Naive thymus-derived CD4-positive, alpha-beta T cell (primary cell): ENCODE measurements at places on chromosomes 2 and 18. TPM values are rescaled to one million over a fixed set of nuclear protein-coding genes. Genes with fewer than 3 reads are reported as not detected.

GRCh38 chr18:32346671-32347070 lies 124.0 kb downstream of the GAREM1 start:
- no peaks in the 10 kb centered on the region for H3K4me1 ChIP-seq
- no peak overlapping the region for H3K27ac ChIP-seq
- no peak overlapping the region for H3K4me3 ChIP-seq
- H3K27me3 ChIP-seq = no peaks in the 10 kb centered on the region
- no peak for DNase-seq

- DNase-seq = no peak
- no peaks in the 10 kb centered on the region for H3K36me3 ChIP-seq
- H3K4me3 ChIP-seq = no peak overlapping the region
- no peaks in the 10 kb centered on the region for H3K4me1 ChIP-seq
These were observed 492 bp downstream of the CHRNA1 start for GRCh38 chr2:174763780-174764179.

DNA sequence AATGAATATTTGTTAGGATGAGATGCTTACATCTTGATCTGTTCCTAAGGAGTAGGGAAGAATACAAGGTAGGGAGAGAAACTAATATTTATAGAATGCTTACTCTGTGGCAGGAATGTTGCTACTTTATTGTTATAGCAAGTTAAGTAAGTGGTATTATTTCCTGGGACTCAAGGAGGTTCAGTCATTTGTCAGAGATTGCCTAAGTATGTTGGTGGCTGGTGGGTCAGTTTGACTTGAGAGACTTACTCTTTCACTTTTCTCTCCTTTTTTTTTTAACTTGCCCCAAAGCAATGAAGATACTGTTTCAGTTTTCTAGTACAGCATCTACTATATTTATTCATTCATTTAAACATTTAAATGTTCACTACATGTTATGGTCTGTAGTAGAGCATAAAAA lies 209.2 kb upstream of the STON1 start:
- H3K4me3 ChIP-seq = no peak overlapping the region
- no peak overlapping the region for H3K27ac ChIP-seq
- peaks cover 43% of the 10 kb centered on the region for H3K4me1 ChIP-seq
- no peak for DNase-seq

MROH2A gene
- polyA plus RNA-seq = not detected

CLASP1 gene
- polyA plus RNA-seq = 16.1 TPM

DNA sequence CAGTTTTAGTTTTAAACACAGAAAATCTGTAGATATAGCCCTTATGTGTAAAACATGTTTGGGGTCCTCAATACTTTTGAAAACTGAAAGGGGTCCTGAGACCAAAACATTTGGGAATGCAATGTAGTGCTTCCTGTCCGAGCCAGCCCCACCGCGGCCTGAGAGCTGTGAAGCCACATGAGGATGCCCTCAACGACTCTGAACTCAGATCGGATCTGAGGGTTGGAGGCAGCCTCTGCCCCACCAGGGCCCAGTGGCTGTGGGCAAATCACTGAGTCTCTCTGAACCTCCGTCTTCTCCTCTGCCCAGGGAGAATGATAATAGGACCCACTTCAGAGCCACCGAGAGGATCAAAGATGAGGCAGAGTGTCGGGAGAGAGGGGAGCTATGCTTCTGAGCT lies 33.4 kb upstream of the HPCAL1 start:
- no peaks in the 10 kb centered on the region for H3K36me3 ChIP-seq
- no peak overlapping the region for H3K4me3 ChIP-seq
- H3K4me1 ChIP-seq = no peaks in the 10 kb centered on the region
- no peak overlapping the region for H3K27ac ChIP-seq
- no peaks in the 10 kb centered on the region for H3K27me3 ChIP-seq
- DNase-seq = no peak

PREPL gene
- polyA plus RNA-seq = 23.8 TPM

- H3K36me3 ChIP-seq = no peaks in the 10 kb centered on the region
- DNase-seq = no peak
- no peak overlapping the region for H3K4me3 ChIP-seq
- no peak overlapping the region for H3K27ac ChIP-seq
- no peaks in the 10 kb centered on the region for H3K4me1 ChIP-seq
These were observed 57.4 kb downstream of the GATA6 start for GRCh38 chr18:22226801-22227200.

MREG gene
- polyA plus RNA-seq = 3.3 TPM

CTAGE1 gene
- polyA plus RNA-seq = not detected

DNA sequence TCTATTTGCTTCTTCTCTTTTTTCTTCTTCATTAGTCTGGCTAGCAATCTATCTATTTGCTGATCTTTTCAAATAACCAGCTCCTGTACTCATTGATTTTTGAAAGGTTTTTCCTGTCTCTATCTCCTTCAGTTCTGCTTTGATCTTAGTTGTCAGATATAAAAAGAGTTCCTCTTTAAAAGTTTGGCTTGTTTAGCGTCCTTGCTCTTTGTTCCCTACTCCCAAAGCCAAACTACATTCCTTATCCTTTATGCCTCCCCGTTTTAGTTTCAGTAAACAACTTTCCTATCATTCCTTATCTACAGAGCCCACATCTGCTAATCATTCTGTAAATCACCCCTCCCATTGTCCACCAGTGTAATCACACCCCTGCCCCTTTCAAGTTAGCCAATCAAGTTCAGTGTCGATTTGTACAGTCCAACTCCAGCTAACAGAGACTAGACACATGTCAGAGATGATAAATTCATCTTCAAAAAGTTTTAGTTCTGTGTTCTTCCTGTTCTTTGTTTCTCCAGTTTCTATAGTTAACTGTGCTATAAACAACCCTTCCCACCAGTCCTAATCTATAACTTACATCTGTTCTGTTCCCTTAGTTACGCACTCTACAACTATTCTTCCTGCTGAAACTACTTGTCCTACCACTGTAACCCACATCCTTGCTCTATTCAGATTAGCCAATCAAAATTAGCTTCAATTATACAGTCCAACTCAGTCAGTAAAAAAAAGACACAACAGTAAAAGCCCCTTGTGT lies 44.4 kb downstream of the TFPI start:
- DNase-seq = peak; percentile 8
- H3K36me3 ChIP-seq = no peaks in the 10 kb centered on the region
- no peak overlapping the region for H3K27ac ChIP-seq
- no peak overlapping the region for H3K4me3 ChIP-seq
- no peaks in the 10 kb centered on the region for H3K4me1 ChIP-seq

TRABD2A gene
- polyA plus RNA-seq = 119 TPM

- no peaks in the 10 kb centered on the region for H3K4me1 ChIP-seq
- no peak overlapping the region for H3K4me3 ChIP-seq
- H3K27ac ChIP-seq = no peak overlapping the region
- no peaks in the 10 kb centered on the region for H3K36me3 ChIP-seq
- peaks cover 9% of the 10 kb centered on the region for H3K27me3 ChIP-seq
These were observed 4.7 kb downstream of the NRP2 start for GRCh38 chr2:205686783-205687640.

GRCh38 chr18:46704189-46704588 lies 47.2 kb upstream of the LOXHD1 start:
- H3K4me3 ChIP-seq = no peak overlapping the region
- H3K27me3 ChIP-seq = no peaks in the 10 kb centered on the region
- no peaks in the 10 kb centered on the region for H3K4me1 ChIP-seq
- no peaks in the 10 kb centered on the region for H3K36me3 ChIP-seq
- no peak overlapping the region for H3K27ac ChIP-seq
- no peak for DNase-seq

DNA sequence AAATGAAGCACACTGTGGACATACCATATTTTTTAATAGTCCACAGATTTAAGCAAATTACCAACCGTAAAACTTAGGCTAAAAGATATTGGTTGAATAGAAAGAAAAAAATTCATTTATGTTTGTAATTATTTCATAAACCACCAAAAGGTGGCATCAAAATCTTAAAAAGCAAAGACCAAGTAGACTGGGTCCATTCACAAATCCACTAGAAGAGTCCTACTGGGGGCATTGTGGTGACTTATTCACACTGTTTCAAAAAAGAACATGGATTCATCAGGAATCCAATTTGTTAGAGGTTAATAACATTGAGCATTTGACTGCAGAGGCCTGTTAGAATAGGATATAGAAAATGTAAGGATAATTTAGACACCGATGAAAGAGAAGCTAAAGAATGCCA lies 194.9 kb upstream of the KYNU start:
- no peaks in the 10 kb centered on the region for H3K36me3 ChIP-seq
- no peak for DNase-seq
- H3K4me3 ChIP-seq = no peak overlapping the region
- H3K27me3 ChIP-seq = no peaks in the 10 kb centered on the region
- H3K27ac ChIP-seq = no peak overlapping the region

KCNE4 gene
- not detected for polyA plus RNA-seq
